ENCODE measurements at places on chromosomes 16 and 17.

DNA sequence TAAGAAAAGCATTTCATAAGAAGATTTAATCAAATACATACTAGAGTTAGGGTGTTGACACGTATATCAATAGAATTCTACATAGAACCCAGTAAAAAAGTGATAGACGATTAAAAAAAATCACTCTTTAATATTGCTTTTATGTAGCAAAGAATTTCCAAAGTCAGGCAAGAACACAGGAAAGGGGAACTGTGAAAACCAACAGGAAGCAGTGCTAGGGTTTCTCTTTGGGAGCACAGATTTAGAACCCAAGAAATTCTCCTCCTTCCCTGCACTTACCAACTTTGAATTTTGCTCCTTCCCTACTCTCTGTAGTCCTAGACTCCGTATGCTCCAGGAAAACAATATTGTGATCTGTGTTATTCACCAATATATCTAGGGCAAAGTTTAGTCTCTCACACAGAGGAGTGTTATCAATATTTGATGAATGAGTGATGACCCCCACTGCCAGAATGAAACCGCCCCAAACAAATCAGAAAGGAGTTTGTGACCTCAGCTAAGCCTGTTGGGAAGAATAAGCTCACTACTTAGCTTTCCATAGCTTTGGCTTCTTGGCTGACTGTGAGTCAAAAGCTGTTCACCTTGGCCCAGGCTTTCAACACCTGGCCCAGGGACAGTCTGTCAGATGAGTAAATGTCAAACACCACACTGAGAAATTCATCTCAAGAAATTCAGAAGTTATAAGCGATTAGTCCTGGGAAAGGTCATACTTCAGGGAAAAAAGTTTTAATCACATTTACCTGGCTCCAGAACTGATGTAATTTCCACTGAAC, 8.6 kb downstream of the RFWD3 start:
- DNase-seq: no peak

DNA sequence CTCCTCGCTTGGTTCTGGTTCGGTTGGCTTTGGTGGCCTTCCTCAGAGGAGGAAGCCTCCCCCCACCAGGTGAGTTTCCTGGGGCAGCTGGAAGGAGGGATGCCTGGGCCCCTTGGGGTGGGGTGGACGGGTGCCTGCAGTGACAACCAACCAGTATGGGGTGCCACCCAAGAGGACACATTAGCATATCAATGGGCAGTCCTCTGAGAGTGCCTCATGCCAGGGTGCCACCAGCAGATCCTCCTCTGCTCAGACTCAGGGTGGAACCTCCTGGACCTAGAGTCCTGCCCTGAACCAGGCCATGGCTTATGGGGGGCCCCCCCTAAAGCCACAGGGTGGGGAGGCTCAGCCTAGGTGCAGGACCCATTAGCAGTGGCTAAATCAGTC, 2.7 kb downstream of the PPP1R1B start:
- DNase-seq: no peak

- DNase-seq: no peak
These were observed 393.5 kb downstream of the UTP18 start for GRCh38 chr17:51653878-51654277.

- DNase-seq: no peak
These were observed 7.2 kb downstream of the TIMM22 start for GRCh38 chr17:1003972-1004768.

- no peak for DNase-seq
These were observed 25.0 kb upstream of the KCNJ2 start for GRCh38 chr17:70144260-70144846.

- no peak for DNase-seq
These were observed 145.2 kb downstream of the RBFOX3 start for GRCh38 chr17:79465681-79466025.

DNA sequence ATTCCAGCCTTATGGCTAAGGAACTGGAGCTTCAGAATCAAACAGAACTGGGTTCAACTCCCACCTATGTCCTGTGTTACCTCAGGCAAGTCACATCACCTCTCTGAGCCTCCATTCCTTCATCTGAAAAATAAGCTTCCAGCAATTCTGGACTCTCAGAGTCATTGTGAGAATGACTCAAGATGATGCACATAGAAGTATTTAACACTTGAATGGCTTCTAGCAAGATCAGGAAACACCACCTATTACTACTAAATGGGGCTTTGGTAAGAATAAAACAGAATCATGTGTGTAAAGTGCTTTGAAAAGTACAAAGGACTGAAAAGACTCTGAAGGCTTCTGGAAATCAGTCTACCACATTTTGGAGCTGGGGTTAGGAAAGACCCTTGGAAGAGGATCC, 30.8 kb upstream of the CALB2 start:
- no peak for DNase-seq

- DNase-seq: no peak
These were observed at the start of gene TMC5 for GRCh38 chr16:19417640-19418039. Gene TMC5, plus strand, starts transcription at chr16:19417883. Its CDS starts 22,156 bp downstream, at chr16:19440039.
